Common myeloid progenitor, CD34-positive (primary cell): ENCODE measurements at places on chromosomes 1 and 21.
A peak's percentile ranks its signal among the peaks of the same experiment; 100 is the strongest.

DNA sequence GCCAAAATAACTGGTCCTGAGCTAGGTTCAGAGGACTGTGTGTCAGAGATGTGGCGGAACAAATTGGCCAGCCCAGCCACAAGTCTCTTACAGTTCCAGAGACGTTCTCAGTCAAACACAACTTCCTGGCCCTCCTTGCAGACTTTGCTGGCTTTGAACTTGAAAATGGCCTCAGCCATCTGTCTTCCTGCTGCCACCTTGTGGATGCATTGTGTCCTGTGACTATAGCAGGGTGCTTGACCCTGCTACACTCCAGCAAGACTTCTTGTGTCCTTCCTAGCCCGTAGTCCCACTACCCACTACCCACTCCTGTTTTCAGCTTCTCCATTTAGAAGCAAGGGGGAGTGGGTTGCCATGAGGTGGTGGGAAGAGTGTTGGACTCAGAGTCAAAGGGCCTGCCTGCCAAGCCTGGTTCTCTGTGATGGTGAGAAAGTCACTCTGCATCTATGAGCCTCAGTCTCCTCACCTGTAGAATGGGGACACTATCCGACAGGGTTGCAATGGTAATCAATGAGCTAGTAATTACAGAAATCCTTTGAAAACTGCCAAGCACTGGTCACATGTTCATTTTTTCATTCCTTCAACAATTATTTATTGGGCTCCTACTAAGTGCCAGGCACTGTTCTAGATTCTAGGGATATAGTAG is 109.9 kb downstream of the IGSF21 start:
- DNase-seq: peak; percentile 33

DNA sequence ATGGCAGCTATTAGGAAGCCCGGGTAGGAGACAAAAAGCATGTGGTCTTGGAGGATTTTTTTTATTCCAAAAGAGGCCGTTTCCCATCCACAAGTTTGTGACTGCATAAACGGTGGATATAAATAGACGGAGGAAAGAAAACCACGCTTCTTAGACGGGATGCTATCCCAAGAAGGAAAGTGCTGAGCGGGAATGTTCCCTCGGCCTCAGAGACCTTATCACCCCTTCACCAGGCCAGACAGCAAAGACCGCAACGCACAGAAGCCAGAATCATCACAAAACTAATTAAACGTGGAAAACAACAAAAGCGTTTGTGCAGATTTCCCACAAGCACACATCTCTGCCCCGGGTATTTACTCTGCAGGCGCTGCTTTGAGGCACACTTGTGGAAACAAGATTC is 43.2 kb downstream of the HLCS start:
- DNase-seq: no peak

DNA sequence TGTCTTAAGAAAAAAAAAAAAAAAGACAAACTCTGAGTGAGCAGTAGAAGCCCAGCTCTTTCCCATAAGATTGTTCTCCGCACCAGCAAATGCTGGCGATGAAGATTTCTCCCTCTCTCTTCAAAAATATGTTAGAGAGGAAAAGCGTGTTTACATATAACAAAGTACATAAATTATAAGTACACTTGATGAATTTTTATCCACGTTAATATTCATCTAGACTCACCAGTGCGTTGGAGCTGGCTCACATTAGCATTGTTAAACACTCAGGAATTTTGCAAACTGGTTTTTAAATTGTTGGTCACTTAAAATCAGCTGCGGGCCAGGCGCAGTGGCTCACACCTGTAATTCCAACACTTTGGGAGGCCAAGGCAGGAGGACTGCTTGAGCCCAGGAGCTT is 56.0 kb downstream of the RUNX3 start:
- no peak for DNase-seq

GRCh38 chr1:36829961-36830360 is 204.4 kb downstream of the GRIK3 start:
- DNase-seq: no peak

GRCh38 chr1:209882942-209883340 is 55.1 kb upstream of the SYT14 start:
- no peak for DNase-seq

- DNase-seq: no peak
Measured at GRCh38 chr1:54001591-54001990, 16.4 kb downstream of the LDLRAD1 start.

DNA sequence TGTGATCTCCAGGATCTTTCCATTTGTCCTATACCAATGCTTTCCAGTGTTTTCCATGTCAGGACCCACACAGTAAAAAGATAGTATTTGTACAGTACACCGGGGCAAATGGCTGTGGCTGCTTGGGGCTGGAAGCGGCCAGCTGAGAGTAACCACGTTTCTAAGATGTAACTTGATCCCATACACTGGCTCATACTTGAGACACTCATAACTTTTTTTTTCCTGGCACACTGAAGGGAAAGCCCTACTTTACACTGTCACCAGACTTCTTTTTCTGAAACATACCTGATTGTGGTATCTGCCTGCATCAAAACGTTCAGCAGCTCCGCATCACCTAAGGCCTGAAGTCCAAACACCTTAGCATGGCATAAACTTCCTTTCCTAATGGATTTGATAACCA is 21.6 kb downstream of the VPS13D start:
- no peak for DNase-seq

DNA sequence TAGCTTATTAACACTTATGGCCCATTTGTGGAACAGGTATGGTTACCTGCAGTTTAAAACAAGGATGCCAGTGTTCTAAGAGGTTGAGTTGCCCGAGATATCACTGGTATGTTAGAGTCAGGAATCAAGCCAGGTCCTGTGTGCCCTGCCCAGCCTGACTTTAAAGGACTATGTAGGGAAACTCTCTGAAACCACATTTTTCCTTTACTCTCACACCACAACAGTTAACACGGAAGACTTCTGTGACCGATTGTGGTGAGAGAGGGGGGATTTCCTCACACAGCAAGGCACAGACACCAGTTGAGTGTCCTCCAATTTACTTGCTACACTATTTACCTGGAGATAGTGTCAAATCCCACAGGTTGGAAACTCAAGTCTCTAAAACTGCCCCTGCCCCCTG is 47.8 kb downstream of the UCK2 start:
- DNase-seq: peak; percentile 44

DNA sequence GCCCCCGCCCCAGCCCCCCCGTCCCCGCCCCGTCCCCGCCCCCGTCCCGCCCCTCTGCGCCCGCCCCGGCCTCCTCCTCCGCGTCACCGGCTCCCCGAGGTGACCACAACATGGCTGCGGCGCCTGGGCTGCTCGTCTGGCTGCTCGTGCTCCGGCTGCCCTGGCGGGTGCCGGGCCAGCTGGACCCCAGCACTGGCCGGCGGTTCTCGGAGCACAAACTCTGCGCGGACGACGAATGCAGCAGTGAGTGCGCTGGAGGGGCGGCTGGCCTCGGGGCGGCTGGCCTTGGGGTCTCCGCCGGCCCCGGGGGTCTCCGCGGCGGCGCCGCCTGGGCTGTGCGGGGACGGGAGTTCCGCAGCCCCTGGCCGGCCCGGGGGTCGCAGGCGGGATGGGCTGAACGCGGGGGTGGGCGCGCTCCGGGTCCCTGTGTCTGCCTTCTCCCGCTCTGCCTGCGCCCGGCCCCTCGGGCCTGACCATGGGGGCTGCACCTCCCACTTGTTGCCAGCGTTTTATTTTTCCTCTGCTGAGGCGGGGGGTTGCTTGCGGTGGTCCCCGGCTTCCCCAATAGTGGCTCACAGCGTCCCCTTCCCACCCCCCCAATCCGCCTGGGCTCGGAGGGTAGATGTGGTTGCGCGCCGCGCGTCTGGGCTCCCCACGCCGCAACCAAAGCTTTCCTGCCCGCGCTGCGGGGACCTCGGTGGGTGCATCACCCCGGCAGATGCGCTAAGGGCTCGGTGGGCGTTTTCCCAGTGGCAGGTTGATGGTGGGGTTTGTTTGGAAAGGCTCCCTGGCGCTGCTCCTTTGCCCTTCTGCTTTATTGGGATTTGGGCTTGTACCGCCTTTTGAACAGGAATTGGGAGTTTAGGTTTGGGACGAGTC is at the start of gene MIA3:
Gene MIA3 (plus strand): TSS at position 97 of the 879 bp plus-strand sequence. CDS start 14 bp downstream, at position 111.
- no peak for DNase-seq

- no peak for DNase-seq
Measured at GRCh38 chr1:43344267-43344850, 6.7 kb downstream of the MPL start.

GRCh38 chr1:184757406-184757805 is 2.7 kb upstream of the EDEM3 start:
- DNase-seq: no peak

GRCh38 chr1:218297867-218298266 is 12.8 kb downstream of the RRP15 start:
- DNase-seq: no peak

DNA sequence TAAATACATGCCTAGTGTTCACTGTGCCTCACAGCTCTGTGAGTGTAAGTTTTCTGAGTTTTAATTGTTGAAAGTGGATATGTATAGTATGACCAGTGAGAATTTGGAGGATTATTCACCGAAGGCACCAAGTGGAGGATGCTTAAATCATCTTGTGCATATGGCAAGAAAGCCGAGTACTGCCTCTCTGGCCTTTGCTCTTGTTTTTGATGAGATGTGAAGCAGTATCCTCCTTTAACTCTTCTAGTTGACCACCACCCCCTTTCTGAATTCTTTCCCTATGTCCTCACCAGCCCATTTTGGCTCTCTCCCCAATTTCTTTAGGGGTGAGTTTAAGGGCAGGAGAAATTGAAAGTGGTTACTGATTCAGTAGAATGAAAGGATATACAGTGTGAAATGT is 130.4 kb downstream of the SYT2 start:
- DNase-seq: no peak

GRCh38 chr1:36207339-36207738 is 16.9 kb upstream of the THRAP3 start:
- no peak for DNase-seq

GRCh38 chr1:54701996-54702395 is 13.7 kb upstream of the TTC4 start:
- no peak for DNase-seq

GRCh38 chr1:32925403-32926162 is 24.4 kb upstream of the TMEM54 start:
- DNase-seq: peak; percentile 49
